RCC 7860 (cell line): ENCODE measurements at places on chromosomes 16 and 17.

DNA sequence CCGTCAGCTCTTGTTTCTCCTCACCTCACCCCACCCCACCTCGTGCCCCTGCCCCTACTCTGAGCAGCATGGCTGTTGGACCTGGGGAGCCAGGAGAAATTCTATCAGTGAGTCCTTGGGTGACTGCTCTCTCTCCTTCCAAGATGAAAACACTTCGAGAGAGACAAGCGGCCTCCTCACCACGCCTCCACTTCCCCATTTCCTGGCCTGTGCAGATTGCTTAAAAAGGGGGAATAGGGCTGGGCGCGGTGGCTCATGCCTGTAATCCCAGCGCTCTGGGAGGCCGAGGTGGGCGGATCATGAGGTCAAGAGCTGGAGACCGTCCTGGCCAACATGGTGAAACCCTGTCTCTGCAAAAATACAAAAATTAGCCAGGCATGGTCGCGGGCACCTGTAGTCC, 9.5 kb downstream of the DLX4 start:
- DNase-seq = no peak

GRCh38 chr16:23384878-23385277, 68.1 kb downstream of the COG7 start:
- no peak for DNase-seq

- DNase-seq = no peak
Measured at GRCh38 chr17:2060681-2061440, 6.0 kb downstream of the HIC1 start.

GRCh38 chr17:77099997-77100396, 40.8 kb upstream of the SEC14L1 start:
- DNase-seq = no peak

GRCh38 chr17:9644910-9645751, at the start of gene USP43:
Gene USP43 (plus strand): TSS chr17:9645517. CDS start chr17:9645633, 116 bp downstream.
- peak; percentile 35 for DNase-seq

DNA sequence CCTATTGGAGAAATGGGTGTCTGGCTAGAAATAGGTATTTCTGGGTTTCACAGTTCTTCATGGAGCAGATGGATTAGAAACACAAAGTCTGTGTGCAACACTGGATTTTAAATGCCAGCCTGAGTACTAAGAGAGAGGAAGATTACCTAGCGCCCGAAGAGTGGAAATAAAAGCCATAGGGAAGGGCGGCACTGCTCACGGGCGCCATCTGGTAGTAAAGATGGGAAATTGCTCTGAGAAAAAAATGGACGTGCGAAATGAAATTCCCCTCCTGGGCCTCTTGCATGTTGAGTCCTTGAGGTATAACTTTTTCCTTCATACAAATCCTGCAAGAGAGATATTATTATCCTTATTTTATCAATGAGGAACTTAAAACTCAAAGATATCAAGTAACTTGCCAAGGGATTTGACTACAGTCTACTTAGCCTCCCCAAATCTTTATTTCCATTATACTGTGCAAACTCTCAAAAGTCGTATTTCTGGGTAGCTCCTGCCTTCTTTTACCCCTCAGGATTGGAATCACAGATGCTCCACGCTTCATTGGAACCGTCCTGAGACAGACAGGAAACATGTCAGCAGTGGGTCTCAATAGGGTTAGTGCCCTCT, 72.8 kb downstream of the MMD start:
- peak; percentile 24 for DNase-seq

DNA sequence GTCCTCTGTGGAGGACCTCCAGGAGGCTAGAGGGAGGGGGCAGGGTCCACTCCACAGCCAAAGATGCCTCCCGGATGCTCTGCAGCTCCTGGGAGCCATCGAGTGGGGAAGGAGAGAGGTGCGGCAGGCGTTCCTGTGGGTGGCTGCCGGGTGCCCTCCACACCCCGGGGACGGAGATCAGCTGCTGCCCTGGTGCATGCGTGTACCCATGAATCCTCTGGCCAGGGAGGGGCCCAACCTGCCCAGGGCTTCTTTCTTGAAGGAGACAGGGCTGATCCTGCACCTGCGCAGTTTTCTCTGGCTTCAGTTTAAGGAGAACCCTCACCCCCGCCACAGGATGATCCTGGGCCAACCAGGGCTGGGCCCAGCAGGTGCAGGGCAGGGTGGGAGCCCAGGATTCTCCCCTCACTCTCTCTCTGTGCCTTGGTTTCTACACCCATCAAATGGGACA, 33.5 kb upstream of the DOC2B start:
- DNase-seq = no peak

GRCh38 chr16:19722981-19723380, 4.9 kb downstream of the IQCK start:
- no peak for DNase-seq

DNA sequence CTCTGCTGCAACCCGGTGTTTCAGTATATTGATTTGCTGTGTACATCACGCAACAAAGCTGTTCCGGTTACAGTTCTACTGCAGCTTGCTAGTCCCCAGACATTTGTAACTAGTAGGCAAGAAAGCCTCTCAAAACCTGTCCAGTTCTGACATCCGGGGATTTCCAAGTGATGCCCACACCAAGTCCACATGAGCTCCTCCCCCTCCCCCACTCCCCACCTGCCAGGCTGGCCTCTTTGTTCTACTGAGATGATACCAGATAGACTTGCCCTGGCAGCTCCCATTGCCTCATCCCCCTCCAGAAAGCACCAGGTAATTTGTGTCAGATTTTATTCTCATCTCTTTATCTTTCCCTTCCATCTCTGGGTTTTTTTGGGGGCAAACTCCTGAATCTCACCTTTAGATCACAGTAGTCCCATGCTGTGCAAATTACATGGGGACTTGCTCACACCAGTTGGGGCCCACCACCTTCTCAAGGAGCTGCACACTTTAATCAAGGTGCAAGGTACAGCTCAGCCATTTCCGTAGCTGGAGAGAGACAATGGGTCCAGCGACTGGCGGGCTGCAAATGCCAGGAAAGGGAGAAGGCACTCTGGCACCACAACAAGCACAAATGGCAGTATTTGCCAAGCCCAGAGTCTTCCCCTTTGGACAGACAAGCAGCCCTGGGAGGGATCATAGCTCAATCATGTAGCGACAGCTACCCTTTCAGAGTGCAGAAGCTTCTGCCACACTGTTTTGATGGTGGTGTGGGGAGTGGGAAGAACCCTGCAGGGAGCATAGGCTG, 183.1 kb downstream of the CYLD start:
- no peak for DNase-seq

- DNase-seq = peak; percentile 90
Measured at GRCh38 chr17:72602517-72603419, 481.9 kb downstream of the SOX9 start.

DNA sequence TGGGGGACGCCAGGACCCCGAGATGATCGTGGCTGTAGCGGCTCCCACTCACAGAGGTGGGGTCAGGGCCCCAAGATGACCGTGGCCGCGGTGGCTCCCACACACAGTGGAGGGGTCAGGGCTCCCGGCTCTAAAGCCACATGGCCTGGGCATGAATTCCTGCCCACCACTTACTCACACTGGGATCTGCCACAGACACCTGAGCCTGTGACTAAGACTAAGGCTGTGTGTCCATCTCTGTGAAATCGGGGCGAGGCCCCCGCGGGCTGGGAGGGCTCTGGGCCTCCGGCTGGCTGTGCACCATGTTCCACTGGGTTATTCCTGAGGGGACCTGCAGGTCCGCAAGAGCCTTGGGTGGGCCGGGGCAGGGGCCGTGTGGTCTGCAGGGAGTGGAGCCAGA, 18.5 kb downstream of the ZFPM1 start:
- no peak for DNase-seq

DNA sequence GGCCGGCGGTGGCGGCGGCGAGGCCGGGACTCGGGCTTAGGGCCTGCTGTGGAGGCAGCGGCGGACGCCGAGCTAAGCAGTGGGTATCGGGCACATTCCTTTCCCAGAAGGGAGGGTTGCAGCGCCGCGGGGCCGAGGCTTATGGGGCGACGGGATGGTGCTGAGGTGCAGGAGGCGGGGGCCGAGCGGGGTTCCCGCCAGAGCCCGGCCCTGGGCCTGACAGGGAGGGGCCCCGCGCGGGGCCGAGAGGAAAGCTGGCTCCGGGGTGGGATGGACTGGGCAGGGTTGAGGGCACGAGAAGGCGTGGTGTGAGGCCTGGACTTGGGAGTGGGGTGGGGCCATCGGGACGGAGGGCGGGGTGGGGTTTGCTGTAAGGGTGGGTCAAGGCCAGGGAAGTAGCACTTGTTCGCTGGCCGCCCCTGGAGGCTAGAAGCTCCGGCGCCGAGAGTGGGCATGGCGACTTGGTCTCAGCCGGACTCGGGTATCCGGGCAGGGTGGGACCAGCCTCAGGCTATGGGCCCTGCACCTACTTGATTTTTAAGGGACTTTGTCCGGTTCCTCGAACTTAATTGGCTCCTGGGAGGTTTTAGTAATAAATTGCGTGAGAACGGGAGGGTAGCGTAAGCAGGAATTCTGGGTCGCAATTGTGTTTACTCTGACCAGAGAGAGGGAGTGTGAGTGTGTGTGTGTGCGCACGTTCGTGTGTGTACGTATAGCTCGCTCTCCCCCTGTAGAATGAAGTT, 396 bp downstream of the NFE2L1 start:
- peak; percentile 85 for DNase-seq

- no peak for DNase-seq
Measured at GRCh38 chr17:81958633-81959342, 2.2 kb downstream of the NOTUM start.

DNA sequence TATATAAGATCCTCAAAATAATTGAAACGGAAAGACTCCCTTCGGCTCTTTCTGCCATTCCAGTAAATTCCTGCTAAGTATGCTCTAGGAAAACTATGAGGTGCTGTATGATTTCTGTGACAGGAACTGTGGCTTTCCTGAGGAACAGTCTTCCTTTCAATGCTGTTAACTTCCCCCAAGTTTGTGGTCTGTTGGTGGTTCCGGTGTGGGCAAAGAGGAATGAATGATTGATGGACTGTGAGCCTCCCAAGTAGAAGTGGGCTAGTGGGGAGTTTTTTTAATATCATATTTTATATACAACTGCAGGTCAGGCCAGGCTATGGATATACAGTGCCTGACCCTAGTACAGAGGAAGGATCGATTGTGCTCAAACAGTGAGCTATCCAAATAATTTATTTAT, 560.7 kb upstream of the RBFOX1 start:
- no peak for DNase-seq
